Effector memory CD4-positive, alpha-beta T cell (primary cell): ENCODE measurements at places on chromosomes 2 and 18.

- no peak for DNase-seq
These were observed 145.6 kb upstream of the NCK2 start for GRCh38 chr2:105598829-105599698.

GRCh38 chr2:239910404-239910803 lies 114.7 kb downstream of the NDUFA10 start:
- no peak for DNase-seq

- DNase-seq, result no peak
These were observed 185.3 kb upstream of the SIX2 start for GRCh38 chr2:45194596-45194995.

GRCh38 chr2:170180031-170180566 lies 2.2 kb downstream of the MYO3B start:
- DNase-seq, result no peak

GRCh38 chr2:224442071-224442967 lies 40.4 kb upstream of the FAM124B start:
- DNase-seq, result no peak

DNA sequence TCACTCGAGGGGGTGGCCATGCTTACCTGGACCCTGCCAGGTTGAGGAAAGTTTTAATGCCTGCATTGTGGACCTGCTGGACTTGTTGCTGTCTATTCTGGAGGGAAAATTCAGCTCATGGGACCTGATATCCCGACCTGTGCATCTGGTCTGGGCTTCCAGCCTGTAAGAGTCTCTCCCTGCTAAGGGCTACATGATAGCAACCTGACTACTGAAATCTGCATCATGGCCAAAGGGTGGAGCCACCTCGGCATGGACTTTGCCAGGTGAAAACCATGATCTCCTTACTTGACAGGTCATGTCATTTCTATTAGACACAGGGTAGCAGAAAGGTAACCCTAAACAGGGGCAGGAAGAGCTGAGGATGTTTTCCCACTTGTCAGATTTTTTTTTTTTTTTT lies 12.9 kb upstream of the SLC66A3 start:
- DNase-seq, result no peak

- no peak for DNase-seq
These were observed 19.5 kb downstream of the INPP4A start for GRCh38 chr2:98463988-98464771.

DNA sequence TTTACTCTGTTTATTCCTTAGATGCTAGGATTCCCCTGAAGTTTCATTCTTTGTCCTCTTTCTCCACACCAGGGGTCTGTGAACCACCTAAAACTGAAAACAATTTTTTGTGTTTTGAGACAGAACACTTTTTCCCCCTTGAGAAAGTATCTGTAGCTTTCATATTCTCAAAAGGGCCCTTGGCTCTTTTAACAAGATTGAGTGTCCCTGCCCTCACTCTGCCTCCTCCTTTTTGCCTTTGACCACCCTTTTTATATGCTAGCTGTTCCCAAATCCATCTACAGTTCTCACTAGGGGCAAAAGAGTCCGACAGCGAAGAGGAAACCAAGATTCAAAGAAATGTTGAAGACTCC lies 883 bp upstream of the EHBP1 start:
- DNase-seq, result no peak

GRCh38 chr2:30026091-30027055 lies 105.0 kb upstream of the ALK start:
- DNase-seq, result no peak

GRCh38 chr2:217562871-217563480 lies 439.8 kb downstream of the TNS1 start:
- DNase-seq, result no peak

- no peak for DNase-seq
These were observed 79.9 kb upstream of the STK39 start for GRCh38 chr2:168327328-168327727.

DNA sequence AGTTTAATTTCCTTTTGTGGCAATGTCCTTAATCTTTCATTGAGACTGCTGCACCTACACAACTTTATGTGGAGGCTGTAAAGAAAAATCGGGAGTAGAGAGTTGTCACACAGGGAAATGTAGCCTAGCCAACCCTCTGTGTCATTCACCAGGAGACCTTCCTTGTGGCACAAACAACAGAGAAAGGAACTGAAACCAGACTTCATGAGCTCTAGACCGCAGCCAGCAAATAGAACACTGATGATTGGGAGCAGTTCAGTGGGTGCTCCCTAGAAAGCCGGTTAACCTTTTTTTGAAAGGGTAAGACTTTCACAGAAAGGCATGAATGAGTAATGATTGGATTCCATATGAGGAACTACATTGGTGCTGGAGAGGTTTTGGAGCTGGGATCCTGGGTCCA lies 1752.4 kb upstream of the CELF4 start:
- no peak for DNase-seq

GRCh38 chr2:173134703-173135102 lies 59.1 kb downstream of the MAP3K20 start:
- DNase-seq, result no peak

- DNase-seq, result no peak
These were observed 7.3 kb upstream of the SLC3A1 start for GRCh38 chr2:44267796-44268648.

DNA sequence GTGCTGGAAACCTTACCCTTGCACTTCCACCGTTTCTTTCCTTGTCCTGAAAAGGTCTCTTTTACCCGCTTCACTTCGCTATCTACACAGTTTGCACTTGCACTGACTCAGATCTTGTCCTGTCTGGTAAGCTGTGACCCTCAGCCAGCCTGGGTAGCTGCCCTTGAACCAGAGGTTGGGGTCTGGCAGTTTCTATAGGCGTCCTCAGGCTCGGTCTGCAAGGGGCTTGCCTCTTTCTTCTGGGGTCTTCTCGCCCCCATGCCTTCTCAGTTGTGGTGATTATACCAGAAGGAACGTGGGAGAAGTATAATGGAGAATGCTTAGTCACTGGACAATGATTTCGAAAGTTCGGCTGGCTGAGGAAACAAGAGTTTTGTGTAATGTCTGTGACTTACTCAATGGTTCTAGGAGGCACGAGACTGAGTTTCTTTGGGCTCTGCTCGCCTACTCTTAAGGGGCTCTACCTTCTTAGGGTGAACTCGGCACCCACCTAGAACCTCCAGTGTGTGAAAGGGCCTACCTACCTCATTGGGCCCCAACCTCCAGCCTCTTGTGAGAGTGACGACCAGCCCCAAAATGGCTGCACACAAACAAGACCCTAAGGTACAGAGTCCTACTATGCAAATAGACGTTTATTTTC lies 6.9 kb upstream of the STAT1 start:
- no peak for DNase-seq

- DNase-seq, result no peak
These were observed 14.6 kb upstream of the LAPTM4A start for GRCh38 chr2:20065885-20066602.

DNA sequence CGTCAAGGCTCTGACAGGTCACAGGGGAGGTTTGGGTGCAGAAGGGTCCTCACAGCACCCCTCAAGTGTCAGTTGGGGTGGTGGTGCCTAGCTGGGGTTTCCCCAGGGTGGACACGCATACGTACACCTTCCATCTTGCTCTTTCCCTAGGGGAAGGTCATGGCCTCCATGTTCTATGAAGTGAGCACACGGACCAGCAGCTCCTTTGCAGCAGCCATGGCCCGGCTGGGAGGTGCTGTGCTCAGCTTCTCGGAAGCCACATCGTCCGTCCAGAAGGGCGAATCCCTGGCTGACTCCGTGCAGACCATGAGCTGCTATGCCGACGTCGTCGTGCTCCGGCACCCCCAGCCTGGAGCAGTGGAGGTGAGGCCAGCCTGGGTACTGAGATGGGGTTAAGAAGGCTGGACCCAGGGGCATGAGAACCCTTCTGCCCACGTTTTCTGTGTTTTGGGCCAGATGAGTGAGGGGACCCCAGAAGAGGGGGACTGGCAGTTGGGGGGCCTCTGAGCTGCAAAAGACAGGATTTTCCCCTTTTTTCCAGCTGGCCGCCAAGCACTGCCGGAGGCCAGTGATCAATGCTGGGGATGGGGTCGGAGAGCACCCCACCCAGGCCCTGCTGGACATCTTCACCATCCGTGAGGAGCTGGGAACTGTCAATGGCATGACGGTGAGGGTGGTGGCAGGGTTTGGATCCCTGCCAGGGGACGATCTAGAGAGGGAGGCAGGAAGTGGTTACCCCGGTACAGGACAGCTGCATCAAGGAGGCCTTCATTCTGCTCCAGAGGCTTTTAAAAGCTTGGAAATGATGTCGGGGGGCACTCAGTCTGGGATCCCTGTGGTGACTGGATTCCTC lies 20.9 kb downstream of the SLC30A3 start:
- no peak for DNase-seq

- DNase-seq, result no peak
These were observed 98.6 kb upstream of the NFU1 start for GRCh38 chr2:69535817-69536241.

DNA sequence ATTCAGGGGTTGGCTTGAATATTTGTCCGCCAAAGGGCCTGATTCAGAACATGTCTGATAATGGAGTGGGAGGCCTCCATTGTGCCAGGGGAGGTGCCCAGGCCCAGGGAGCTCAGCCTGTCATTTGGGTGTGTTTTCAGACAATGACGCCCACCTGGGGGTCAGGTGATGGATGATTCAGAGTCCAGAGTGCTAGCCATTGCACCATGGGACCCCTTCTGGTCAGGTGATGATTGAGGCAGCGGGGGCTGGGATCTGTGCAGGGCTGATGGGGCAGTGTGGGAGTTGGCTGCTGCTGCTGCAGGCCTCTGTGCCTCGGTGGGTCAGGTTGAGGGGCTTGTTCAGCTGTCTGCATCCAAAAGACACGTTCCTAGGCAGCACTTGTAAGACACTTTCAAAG lies 8.3 kb upstream of the ARHGEF4 start:
- DNase-seq, result no peak

DNA sequence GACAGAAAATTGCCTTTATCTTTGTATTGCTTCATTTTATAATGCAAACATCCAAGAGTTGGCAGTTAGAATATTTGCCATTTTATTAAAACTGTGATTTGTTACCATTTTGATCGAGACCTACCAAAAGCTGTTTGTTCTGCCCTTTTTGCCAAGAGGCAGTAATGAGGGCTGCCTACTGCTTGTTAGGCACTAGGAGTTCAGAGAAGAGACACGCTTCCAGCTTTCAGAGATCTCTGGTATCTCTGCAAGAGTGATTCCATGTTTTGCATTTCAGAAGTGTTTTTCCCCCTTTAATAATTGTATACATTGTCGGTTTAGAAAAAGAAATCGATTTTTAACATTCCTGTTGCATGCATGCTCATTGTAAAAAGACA lies 628 bp downstream of the MRPL30 start:
- no peak for DNase-seq

- DNase-seq, result no peak
These were observed 6.1 kb downstream of the FAM124B start for GRCh38 chr2:224395620-224396390.

DNA sequence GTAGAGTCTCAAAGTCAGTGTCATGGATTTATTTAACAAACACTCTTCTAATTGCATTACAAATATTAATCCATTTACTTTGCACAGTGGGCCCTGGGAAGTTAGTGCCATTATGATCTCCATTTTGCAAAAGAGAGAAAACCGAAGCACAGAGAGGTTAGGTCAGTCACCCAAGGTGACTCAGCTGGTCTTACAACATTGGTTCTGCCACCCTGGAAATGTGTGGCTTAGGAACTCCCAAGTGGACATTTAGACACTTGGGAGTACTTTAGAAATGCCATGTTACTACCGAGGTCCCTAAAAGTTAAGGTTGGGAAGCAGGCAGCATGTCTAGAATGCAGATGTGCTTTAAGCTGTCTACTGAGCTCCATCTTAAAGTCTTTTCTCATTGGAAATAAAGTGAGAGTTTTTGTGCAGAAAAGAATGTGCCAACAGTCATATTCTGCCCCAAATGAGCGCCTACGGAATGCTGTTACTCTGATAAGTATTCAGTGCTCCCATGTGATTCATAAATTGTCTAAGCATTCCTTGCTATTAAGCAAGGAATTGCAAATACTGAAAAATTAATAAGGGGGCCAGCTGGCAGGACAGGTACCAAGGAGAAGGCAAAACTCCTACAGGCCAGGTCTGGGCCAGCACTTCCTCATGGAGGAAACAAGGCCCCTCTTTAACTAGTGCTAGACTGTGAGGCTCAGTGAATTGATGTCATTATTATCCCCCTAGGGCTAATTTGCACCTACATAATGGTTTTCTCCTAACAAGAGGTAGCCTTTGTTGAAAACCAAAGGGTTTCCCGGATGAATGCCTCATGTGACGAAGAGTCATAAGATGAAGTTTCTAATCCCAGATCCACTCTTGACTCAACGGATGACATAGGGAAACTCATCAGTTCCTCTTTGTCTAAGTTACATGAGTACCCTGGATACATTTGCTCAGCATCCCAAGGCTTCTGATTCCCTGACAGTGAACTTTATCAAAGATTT lies 16.3 kb downstream of the NRP2 start:
- DNase-seq, result no peak

GRCh38 chr18:74190086-74190485 lies 41.8 kb downstream of the TIMM21 start:
- DNase-seq, result no peak

DNA sequence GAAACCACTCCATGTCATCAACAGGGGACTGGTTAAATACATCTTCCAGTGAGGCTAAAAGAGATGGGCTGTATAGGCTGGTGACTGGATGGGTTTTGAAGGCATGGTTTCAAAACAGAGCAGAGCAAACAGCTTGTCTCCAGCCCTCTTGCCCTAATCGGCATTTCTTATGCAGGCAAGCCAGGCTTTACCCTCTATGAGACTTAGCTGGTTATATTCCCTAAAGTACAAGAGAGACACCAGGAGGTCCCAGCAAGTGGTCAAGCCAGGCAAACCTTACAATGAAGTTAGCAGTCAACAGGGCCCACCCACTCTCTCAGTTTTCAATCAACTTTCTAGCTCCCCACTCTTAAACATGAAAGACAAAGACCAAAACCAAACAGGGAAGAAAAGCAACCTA lies 19.0 kb downstream of the OSBPL1A start:
- DNase-seq, result no peak

- no peak for DNase-seq
These were observed 22.1 kb upstream of the OTOS start for GRCh38 chr2:240162531-240162930.

DNA sequence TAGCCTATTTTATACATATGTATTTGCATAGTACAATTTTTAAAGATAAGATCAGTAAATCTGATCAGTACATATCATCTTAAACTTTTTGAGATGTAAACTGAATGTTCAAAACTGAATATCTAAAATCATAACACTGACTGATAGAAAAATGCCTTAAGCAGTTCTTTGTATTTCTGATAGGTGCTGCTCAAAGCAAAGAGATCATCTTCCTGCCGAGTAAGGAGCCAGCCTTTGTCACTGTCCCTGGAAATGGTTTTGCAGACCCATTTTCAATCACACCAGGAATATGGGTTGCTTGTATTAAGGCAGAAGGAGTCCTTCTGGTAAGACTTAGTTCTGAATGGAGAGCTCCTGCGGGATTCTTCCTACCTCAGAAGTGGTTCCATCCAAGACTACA lies 135.0 kb downstream of the LAMA3 start:
- no peak for DNase-seq
